ENCODE measurements at places on chromosomes 2 and 18.

GRCh38 chr2:63057249-63058143 lies 6.9 kb downstream of the OTX1 start:
- DNase-seq, result no peak

DNA sequence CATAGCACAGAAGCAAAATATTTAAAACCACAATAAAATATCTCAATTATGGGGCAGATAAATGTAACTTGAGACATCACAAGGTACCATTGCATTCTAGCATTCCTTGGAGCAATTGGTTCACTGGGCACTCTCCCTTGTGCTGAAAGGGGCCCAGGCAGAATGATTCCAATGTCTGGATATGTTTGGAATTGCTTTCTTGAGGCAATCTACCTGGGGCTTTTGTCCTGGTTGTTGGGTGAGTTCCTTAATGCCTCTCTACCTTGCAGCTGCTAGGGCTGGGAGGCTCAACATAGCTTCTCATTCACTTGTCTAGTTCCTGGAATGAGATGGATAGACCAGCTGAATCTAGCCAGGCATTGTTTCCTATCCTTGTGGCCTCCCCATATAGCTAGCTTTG lies 539.6 kb upstream of the FSHR start:
- no peak for DNase-seq

DNA sequence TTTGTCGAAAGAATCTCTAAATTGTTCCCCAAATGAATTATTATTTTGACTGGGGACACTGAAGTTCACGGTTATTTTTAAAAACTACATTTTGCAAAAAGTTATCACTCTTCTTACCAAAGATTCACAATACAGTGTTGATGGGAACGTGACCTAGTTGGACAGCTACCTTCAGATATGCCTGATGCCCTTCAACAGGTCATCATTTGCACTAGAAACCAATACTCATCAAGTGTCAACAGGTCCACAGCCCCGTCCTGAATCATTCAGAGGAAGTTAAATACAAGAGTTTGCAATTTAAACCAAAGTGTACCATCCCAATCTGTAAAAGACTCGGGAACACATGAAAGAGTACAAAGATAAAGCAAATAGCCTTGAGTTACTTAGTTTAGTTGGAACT lies 28.3 kb downstream of the BCL2 start:
- no peak for DNase-seq

DNA sequence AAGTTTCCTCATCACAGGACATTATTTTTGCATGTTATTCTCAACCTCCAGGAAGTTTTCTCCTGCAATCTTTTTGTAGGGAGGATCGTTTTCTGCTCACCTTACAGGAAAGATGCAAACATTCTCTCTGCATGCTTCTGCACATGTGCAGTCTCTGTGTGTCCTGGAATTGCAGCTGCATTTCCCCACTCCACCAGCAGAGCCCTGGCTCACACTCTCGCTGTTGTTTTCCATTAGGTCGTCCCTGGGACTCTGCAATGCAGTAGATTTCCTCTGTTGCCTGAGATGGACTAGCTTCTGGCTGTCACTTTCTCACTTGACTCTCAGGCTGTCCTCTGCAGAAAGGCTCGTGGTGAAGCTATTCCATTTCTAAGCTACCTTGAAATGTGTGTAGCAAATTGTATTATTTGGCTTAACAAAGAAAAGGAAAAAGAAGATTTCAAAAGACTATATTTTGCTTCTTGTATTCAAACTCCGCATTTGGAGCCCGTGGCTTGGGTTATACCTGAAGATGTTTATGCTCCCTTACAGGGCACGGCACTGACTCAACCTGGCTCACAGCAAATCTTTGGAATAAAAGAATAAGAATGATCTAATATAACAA lies 346.7 kb downstream of the RAD51AP2 start:
- no peak for DNase-seq

DNA sequence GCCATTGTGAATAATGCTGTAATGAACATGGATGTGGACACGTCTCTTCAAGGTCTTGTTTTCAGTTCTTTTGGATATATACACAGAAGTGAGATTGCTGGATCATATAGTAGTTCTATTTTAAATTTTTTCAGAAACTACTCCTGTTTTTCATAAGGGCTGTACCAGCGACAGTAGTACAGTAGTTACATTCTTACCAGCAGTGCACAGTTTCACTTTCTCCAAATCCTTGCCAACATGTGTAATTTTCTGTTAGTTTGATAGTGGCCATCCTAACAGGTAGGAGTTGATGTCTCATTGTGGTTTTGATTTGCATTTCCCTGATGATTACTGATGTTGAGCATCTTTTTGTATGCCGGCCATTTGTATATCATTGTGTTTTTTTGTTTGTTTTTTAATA lies 81.7 kb downstream of the EPC2 start:
- no peak for DNase-seq

DNA sequence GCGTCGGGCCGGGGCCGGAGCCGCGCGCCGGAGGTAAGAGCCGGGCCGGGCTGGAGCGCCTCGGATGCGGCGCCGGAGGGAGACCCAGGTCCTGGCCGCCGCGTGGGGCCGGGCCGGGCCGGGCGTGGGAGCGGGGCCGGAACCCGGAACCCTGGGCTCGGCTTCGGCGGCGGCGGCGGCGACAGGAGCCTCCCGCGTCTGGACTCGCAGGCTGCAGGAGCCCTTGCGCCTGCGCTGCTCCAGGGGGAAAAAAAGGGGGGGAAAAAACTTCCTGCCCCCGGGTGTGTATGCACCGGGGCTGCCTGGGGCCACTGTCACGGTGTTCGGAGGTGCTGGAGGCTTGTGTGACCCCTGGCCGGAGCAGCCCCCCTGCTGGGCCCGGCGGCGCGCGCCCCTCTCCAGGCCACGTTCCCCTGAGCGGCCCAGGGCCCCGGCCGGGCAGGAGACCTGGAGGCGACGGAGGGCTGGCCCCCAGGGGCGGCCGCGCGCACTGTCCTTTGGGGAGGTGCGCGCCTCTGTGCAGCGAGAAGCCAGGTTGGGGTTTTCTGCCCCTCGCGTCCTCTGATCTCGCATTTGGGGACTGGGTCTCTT lies 864 bp downstream of the KLHL29 start:
- no peak for DNase-seq

GRCh38 chr18:44508474-44508873 lies 172.2 kb upstream of the SETBP1 start:
- DNase-seq, result no peak

DNA sequence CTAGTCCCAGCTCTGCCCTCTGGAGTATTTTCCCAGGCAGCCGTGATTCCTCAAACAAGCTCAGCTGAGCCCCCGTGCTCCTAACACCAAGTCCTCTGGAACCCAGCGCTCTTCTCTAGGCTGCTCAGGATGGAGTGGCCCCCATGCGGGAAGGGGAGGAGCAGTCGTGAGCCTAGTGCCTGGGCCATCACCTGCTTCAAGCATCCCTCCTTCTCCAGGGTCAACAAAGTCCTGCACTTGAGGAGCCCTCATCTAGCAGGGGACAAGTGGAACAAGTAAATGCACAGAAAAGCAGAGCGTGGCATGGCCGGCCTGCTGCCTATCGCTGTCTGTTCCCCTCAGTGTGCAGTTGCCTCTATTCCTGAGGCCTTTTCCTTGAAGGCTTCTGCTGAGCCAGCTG lies 168.6 kb downstream of the INHBB start:
- no peak for DNase-seq

DNA sequence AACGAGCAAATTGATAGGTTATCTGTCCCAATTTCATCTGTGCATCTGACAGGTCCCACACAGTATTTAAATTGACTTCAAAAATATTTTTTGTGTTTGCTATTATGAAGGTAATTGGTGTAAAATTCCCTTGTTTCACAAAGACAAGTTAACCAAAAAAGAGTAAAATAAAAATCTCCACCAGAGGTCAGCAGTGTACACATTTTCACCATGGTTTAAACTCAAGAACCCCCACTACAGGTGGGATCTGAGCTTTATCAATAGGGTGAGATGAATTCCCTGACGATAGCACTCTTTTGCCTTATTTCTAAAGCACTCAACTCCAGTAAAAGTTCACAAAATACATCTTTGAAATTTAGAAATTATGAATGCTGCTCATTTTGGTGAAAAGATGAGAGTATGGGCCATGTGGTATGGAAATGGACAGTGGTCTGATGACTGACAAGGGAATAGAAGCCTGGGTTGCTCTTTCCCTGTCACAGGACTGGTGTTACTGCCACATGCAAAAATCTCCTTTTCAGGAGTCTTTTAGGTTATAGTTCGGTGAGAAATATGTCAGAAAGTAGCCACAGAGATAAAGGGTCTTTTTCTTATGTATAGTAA lies 68.0 kb downstream of the SERPINB8 start:
- DNase-seq, result no peak

- DNase-seq, result no peak
These were observed 120.5 kb upstream of the CXCR4 start for GRCh38 chr2:136238286-136239078.

DNA sequence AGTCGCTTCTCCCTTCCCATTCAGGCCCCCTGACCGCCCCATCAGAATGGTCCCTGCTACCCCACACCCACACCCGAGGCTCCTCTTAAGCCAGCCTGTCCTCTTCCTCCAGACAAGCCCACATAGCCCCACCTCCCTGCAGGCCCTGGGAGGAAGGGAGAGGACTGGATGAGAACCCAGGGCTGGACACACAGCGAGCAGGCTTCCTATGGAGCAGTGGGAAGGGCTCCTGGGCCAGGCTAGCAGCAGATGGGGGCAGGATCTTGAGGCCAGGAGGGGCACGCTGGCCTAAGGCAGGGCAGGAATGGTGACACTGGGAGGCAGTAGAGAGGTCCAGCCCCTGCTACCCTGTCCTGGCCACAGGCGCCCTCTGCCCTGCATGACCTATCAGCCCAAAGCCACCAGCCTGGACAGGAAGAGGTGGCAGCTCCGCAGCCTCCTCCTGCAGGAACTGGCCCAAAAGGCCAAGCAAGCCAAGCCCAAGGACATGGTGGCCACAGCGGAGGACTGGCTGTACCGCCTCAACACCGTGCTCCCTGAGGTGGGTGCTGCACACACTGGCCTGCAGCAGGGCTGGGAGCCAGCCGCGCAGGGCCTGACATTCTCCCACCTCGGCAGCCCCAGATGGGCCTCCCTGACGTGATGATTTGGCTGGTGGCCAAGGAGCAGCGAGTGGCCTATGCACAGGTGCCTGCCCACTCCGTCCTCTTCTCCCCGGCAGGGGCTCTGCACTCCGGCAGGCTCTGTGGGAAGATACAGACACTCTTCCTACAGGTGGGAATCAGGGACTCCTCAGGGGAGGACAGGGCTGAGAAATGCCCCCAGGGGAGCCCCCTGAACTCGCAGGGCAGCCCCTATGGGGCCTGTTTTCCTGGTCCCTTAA lies 43.3 kb downstream of the FER1L5 start:
- no peak for DNase-seq

- DNase-seq, result no peak
These were observed 5.9 kb downstream of the GALR1 start for GRCh38 chr18:77255426-77256105.

- no peak for DNase-seq
These were observed 74.0 kb upstream of the SESTD1 start for GRCh38 chr2:179338681-179339080.

GRCh38 chr2:165633431-165633830 lies 160.6 kb downstream of the GALNT3 start:
- DNase-seq, result no peak

GRCh38 chr18:42915299-42915698 lies 200.2 kb downstream of the RIT2 start:
- DNase-seq, result no peak

DNA sequence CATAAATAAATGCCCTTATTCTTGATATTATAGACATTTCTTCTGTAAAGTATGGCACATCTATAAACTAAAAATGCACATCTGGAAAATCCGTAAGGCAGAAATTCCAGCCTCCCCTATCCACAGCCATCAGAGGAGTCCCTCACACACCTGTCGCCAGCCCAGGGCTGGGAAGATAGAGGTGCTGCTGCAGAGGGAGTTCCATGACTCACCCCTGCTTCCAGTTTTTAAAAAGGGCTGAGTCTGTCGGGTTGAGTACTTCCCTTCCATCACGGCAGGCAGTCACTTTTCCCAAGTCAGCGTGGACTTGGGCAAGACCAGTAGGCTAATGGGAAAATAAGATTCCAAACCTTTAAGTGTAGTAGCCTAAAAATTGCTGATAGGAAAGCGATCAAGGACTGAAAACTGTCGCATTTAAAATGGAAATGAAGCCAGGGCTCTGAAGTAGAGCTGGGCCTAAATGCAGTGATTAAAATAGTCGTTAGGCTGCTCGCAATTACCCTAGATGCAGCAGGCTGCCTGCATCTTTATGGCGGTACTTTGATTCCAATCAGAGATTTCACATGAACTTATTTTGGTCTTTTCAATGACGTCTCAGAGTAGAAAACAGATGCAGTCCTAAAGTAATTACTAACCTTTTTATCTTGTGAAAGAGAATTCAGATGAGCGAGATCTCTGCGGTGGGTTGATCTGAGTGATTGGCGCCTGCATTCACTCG lies 280.5 kb downstream of the AGAP1 start:
- DNase-seq, result no peak

- DNase-seq, result no peak
These were observed 95.2 kb upstream of the CD302 start for GRCh38 chr2:159892990-159893810.

DNA sequence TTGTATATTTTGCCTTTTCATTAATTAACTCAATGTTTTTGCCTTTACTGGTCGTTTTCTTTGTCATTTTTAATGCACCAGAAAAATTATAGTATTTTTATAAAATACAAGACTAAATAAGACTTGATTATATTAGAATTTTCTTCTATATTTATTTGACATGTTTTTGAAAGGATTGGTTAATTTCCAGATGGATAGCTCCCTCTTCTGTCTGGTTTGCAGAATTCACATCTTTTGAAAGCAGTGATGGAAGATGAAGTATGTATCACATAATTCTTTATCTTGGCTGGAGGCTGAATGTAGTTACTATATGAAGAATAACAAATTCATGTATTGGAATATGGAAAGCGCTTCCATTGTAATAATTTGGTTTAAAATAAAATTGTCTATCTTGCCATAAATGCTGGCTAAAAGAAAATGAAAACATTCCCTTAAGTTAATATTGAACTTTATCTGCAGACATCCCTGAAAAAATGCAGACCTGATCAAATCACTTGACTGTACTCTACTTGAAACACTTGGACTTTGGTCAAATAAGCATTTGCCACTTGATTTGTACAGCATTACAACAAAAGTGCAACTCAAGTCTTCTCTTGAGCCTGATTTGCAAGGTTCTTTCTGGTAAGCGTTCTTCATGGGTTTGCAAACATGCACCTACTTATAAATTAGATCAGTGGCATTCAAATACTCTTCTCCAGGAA lies 86.3 kb upstream of the EFEMP1 start:
- no peak for DNase-seq

Measured in activated T-cell treated with anti-CD3 and anti-CD28 coated beads for 4 hours (primary cell).